NCI-H187 (cell line): ENCODE measurements at places on chromosomes 12 and 14.
A peak's percentile ranks its signal among the peaks of the same experiment; 100 is the strongest.

DNA sequence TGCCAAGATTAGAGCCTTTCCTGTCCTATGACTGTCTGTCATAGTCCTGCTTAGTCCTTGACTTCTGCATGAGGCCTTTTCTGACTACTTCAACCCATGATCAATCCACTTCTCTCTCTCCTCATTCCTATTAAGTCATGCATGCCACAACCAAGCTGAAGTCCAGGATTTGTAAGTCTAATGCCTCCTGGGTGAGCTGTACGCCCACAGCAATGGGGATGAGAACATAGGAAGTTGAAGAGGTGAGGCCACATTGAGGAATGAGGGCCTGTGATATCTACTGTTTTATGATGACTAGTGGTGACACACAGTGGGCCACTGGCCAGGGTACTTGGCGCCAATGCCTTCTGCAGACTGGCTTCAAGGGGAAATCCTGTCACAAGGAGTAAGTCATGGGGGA is 994.1 kb upstream of the TMEM132C start:
- no peak for DNase-seq

DNA sequence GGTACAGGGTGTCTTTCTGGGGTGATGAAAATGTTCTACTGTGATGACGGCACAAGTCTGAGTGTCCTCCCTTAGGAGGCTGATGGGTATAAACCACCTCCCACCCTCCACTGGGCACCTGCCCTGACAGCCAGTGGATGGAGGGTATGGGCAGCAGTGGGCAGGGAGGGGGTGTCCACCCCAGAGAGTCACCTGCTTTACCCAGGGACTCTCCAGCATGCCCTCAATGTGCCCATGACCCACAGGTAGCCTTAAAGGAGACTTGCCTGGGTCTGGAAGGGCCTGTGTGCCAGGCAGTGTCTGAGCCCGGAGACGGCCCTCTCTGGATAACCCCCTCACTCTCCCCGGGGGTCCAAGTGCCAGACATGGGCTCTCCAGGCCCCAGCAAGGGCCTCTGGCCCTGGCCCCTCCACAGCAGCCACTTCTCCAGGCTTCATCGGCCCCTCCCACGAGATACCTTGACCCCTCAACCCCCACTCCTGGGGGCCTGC is 38.8 kb downstream of the CCNK start:
- no peak for DNase-seq

DNA sequence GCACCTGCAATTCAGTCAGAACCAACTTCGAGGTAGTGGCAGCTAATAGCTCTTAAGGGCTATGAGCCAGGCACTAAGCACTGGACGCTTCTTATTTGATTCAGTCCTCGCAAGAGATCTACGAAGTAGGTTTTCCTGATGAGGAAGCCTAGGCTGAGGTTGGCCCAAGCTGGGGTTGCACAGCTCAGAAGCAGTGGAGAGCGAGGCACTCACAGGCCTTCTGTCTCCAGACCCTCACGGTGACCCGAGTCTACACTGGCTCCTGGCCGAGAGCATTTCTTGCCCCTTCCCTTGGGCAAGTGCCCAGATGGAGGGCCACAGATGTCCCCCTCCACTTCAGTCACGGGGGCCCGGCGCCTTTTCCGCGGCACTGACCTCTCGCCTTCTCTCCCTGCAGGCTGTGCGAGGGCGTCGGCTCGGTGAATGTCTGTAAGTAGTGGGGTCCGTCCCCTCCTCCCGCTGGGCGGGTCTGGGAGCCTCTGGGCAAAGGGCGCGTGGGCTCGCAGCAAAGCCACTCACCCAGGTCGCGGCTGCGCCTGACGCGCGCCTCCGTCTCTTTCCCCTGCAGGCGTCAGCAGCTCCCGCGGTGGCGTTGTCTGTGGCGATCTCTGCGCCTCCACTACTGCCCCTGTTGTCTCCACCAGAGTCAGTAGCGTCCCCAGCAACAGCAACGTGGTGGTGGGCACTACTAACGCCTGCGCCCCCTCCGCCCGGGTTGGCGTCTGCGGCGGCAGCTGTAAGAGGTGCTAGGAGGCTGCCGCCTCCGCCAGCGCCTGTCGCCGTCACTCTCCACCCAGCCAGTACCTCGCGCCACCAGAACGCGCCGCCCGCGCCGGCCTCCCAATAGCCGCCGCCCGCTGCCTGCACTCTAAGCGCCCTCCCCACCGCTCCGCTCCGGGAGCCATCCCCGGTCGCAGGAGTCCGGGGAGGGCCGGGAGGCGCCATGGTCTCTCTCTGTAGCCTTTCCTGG is 13.1 kb downstream of the KRT83 start:
- peak; percentile 9 for DNase-seq

DNA sequence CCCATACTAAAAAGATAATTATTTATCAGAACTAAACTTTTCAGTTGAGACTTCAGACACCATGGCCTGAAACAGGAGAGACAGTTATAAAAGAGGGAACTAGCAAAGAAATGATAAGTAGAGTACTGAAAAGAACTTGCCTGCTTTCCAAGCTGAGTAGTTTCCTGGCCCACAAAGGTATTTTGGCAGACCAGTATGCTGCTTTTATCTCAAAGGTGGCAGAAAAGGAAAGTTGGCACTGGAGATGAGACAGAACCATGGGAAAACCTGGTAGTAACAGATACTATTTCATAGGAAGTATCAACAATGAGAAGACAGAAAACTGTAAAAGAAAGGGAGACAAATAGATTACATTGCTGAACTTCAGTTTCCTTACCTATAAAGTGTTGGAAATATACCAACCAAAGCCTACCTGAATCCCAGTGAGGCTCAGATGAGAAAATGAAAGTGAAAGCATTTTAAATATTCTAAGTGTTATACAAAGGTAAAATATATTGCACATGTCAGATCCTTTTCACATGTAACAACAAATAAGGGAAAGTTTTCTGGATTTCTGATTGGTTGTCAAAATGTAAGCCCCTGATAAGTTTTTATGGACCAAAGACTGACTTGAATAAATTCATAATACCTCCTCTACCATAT is 155.3 kb upstream of the FSCB start:
- DNase-seq: no peak

GRCh38 chr12:30457621-30458289 is 237.9 kb downstream of the IPO8 start:
- no peak for DNase-seq

- no peak for DNase-seq
Observed at GRCh38 chr12:96472384-96472783, 17.0 kb upstream of the CFAP54 start.

GRCh38 chr12:51695241-51696010 is 104.4 kb downstream of the SCN8A start:
- DNase-seq: no peak

GRCh38 chr12:29041621-29042020 is 107.5 kb upstream of the FAR2 start:
- DNase-seq: no peak

- DNase-seq: no peak
Observed at GRCh38 chr14:90467501-90467900, 70.7 kb downstream of the CALM1 start.

GRCh38 chr12:105476616-105477015 is 146.1 kb downstream of the C12orf75 start:
- no peak for DNase-seq

- no peak for DNase-seq
Observed at GRCh38 chr14:69358233-69358963, 39.7 kb downstream of the ERH start.

DNA sequence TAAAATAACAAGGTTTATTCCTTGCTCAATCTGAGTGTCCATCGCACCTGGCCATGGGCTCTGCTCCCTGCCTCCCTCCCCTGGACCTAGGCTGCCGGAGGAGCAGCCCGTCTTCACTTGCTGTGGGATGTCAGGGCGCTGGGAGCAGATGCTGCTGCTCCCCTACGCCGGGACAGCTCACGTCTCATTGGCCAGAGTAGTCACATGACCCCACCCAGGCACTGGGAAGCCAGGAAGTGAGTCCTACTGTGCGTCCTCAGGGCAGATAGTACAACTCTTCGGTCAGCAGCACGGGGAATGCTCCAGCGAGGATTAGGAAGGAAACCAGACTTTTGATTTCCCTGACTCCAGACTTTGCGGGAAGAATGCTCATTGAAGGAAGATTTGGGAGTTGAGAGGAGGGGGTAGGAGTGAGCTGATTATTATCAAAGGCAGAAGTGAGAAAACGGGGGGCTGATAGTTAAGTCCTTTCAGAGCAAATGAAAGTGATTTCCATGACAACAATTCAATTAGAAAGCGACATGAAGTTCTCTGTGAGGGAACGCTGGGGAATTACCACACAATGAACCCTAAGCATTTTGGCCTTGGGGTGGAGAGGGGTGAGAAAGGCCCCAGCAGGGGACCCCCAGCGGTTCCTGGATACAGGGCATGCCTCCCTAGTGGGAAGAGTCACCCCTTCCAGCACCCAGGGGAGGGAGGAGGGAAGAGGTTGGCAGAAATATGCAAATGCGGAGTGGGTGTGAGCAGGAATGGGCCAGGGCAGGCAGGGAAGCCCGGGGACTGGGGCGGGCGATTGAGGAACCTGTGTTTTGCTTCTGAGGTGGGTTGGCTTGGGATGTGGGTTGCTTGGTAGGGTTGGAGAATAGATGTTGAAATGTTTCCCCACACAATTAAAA is 215.5 kb downstream of the AACS start:
- DNase-seq: no peak

DNA sequence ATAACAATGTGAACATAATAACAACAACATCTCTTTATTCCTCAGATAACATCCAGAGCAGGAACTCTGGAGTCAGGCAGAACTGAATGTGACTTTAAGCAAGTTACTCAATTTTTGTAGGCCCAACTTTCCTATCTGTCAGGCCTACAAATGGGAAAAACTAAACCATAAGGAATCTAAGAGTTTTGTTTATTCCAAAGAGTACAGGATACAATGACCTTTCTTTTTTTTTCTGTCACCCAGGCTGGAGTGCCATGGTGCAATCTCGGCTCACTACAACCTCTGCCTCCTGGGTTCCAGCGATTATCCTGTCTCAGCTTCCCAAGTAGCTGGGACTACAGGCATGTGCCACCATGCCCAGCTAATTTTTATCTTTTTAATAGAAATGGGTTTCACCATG is 9.4 kb downstream of the LPCAT3 start:
- no peak for DNase-seq

DNA sequence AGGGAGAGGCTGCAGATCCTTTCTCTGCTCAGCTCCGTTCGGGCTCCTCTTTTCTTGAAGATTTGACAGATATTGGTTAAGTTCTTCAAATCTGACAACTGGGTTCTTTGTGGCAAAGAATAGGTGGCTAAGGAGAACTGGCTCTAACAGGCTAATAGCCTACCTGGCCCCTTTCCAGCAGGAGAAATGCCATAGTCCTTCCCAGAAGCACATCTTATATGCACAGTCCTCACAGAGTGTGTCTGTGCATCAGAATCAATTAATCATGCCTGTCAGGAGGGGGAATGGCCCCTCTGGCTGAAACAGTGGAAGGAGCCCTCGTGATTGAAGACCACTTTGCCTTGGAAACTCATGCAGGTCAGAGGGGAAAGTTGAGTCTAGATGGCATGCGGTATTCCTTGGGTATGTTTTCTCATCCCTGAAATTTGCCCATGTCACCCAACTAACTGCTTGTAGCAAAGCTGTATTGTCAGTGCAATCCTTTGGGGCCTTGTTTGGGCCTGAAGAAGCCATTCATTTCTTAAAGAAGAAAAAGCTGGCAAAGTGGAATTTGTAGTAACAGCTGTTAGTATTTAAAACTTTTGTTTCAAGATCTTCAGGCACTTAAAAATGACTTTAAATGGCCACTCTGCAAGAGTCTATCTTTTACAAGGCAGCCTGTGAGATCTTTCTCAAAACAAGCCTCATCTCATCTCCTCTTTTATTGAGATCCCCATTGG is 251.5 kb downstream of the ZFP36L1 start:
- DNase-seq: no peak

DNA sequence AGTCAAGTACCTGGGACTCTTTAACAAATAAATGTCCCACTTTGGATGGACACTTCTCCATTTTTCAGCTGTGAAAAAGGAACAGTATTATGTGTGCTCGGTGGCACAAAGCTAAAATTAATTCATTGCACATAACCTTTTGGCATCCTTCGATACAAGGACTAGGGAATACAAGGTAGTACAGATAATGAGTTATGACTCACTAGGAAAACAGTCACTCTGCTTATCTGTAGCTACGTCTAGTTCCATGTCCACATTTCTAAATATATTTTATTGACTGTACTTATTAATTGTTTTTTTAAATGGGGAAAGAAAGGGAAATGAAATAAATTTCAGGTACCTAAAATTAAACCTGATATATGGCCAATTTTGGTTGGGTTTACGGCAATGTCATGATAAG is 35.2 kb upstream of the RIC8B start:
- DNase-seq: no peak

DNA sequence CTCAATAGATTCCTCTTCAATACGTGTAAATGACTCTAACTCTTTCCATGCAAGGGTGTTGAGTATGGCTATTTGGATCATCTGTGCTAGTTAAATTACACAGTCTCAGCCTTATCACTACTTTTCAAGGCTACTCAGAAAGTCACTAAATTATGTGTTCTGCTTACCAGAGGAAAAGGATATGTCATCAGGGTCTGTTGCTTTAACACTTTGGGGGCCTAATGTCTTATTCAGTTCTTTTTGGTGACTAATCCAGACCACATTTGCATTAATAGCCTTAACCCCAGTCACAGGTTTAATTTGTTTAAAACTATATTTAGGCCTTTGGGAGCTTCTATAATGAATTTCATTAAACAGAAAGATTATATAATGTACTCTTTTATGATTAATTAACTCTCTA is 649.3 kb downstream of the RPS29 start:
- DNase-seq: no peak

DNA sequence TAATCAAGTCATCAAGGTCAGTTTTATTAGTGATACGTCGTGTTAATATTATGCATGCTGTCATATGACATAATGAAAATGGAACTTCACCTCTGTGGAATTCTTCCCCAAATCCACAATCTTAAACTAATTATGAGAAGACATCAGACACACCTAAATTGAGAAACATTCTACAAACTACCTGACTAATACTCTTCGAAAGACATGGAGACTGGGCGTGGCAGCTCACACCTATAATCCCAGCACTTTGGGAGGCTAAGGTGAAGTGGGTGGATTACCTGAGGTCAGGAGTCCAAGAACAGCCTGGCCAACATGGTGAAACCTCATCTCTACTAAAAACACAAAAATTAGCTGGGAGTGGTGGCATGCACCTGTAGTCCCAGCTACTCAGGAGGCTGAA is 33.3 kb upstream of the KRAS start:
- no peak for DNase-seq

GRCh38 chr14:94864387-94865195 is 94.7 kb upstream of the GSC start:
- no peak for DNase-seq

DNA sequence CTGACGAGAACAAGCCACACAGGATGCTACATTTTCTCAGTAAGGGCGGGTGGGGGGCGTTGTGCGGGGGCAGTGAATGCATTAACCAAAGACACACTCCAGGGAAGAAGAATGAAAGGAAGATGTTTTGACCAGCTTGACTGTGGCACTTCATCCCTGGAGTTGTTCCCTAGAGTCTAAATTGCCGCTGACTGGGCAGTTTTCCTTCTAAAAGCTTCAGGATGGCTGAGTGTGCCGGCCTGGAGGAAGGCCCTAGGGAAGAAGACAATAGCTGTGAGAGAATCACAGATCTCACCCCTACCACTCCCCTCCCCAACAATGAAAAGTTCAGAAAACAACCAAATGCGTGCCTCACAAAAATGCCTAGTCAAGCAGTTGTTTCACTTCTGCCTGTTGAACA is 67.2 kb downstream of the NKX2-1 start:
- peak; percentile 85 for DNase-seq
